HEK293T (cell line): ENCODE measurements at places on chromosomes 2 and 18.

DNA sequence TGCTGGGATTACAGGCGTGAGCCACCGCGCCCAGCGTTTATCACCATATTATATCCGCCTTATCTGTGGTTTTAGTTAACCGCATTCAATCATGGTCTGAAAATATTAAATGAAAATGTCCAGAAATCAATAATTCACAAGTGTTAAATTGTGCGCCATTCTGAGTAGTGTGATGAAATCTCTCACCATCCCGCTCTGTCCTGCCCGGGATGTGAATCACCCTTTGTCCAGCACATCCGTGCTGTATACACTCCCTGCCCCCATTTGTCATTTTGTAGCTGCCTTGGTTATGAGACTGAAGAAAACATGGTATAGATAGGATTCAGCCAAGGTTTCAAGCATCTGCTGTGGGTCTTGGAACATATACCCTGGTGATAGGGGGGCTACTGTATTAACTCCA lies 70.7 kb downstream of the TIMM21 start:
- no peak for DNase-seq

DNA sequence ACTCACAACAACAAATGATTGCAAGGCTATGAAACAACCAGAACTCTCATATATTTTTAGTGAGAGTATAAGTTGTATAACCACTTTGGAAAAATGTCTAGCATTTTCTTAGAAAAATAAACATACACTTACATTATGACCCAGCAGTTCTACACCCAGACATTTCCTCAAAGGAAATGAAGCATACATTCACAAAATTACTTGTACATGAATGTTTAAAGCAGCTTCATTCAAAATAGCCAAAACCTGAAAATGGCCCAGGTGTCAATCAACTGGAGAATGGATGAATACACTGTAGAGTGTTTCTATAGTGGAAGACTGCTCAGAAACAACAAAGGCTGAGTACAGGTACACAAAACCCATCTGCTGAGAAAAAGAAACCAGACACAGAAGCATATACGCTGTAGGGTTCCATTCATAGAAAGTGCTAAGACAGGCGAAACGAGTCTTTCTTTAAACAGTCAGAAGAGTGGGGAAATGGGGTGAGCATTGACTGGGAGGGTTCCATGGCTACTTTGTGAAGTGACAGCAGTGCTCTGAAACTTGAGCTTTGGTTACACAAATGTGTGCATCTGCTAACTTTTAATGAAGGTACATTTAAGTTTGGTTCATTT lies 799.0 kb downstream of the DCDC2C start:
- no peak for DNase-seq

GRCh38 chr2:152571048-152571766 lies 146.1 kb downstream of the PRPF40A start:
- no peak for DNase-seq

DNA sequence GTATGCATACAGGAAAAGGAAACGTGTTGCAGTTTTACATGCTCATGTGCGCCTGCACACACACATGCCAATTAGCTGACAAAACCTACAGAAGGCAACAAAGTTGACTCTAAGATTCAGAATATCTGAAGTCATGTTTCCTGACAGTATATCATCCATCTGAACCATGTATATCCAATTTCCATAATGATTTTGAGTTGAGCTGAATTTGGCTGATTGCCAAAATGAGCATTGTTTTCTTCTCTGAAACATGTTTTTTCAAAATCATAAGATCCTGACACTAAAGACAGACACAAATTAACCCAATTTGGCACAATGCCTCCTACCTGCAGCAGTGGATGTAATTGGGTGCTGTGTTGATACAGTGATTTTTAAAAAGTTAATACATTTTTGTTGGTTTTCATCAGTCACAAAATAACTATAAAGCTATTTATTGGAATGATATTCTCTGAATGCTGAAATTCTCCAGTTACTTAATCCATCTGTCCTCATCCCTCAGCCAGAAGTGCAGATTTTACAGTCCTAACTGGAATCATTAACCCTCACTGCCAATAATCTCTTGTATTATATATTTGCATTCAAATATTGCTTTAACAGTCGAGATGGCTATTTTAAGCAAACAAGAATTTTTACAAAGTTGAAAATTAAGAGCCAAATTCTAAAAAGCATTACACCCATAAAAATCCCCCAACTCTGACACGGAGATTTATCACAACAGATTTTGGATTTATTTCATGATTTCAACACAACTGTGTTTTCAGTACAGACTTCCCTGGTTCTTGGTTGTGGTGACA lies 161.7 kb upstream of the LMAN1 start:
- no peak for DNase-seq

DNA sequence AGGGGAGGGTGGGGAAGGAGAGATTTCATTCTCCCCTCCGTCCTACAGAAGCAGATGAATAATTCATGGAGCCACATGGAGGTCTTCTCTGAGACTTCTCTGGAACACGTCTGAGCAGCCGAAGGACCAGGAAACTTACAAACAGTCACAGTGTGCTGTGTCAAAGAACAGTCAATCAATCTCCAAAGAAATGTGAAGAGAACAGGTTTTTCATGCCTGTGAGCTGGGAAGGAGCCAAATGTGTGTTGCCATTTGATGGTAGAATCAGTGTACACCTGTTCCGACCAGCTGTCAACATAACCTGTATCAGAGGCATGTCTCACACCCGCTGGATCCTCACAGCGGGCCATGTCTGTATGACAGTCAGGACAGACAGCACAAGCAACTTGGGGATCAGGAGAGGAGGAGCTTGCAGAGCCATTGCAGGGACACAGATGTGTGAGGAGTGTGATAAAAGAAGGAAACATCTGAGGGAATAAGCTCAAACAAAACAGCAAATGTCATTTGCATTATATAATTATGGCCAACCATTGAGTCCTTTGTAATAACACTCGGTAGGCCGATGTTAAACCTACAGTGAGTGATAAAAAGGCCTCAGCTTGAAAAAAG lies 298.5 kb downstream of the EN1 start:
- no peak for DNase-seq

GRCh38 chr18:79905389-79905911 lies 46.0 kb downstream of the SLC66A2 start:
- DNase-seq = no peak

- peak; percentile 55 for DNase-seq
Measured at GRCh38 chr2:202032846-202033316, 774 bp upstream of the FZD7 start.

DNA sequence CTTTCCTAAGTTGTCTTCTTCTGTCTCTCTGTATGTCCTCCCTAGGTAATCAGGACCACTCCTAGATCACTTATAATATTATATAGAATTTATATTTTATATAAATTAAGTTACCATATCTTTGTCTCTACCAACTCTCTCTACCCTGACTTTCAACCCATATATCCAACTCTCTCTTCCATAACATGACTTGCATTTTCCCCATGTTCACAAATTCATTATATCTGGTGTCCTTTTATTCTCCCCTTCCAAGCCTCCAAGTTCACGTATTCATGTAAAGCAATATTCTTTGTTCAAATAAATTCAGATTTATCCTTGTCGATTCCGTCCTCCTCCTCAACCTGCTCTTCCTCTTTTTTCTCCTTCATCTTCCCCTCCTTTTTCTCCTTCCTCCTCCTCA lies 127.5 kb downstream of the XIRP2 start:
- no peak for DNase-seq

DNA sequence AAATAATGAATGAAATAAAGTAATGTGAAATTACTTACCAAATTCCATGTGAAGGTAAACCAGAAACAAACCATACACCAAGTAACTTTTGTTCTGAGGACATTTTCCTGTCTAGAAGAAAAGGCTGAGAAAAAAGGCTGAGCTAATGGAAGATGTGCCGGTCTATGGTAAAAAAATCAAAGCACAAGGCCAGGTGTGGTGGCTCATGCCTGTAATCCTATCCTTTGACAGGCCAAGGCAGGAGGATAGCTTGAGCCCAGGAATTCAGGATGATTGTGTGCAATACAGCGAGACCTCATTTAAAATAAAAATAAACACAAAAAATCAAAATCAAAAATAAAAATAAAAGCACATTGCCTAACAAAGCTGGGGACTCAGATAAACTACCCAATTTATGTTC lies 6.7 kb downstream of the ORC4 start:
- no peak for DNase-seq

- DNase-seq = no peak
Measured at GRCh38 chr2:96202152-96202854, 6.3 kb downstream of the STARD7 start.

GRCh38 chr18:26909599-26910290 lies 44.2 kb upstream of the AQP4 start:
- DNase-seq = no peak

GRCh38 chr2:205745661-205746419 lies 63.5 kb downstream of the NRP2 start:
- DNase-seq = no peak

GRCh38 chr2:116747103-116747502 lies 1067.4 kb upstream of the DDX18 start:
- no peak for DNase-seq

DNA sequence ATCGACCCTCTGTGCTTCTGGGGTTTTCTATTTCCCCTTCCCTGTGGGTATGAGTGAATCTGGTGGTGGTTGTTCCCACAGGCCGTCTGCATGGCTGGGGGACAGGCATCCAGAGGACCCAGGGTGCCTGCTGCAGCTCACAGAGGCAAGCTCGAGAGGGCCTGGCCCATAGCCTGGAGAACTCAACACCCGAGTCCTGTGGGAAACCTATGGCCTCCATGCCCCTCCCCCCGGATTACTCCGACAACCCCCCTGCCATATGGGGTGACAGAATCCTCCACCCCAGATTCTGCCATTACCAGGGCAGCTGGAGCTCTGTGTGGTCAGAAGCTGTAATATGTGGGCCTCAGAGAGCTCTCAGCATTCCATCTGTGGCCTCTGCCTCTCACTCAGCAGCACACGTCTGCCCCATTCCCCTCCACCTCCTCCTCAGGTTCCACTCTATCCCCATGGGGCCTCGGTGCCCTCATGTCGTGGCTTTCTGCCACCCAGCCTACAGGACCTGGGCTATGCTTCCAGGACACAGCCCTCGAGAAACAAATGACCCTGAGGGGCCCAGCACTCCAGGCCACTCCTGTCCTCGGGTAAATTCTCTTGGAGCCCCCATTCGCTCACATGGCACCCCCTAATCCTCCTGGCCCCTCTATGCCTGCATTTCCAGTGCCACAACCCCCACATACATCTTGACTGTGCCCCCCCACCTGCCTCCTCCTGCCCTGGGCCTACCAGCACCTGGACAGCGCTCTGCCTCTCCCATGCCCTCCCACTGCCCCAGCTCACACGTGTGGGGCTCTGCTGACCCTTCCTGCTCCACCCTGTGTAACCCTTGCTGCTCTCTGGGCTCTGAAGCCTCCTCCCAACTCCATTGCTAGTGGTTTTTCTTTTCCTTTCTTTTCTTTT lies 3.6 kb downstream of the MZT2A start:
- no peak for DNase-seq

DNA sequence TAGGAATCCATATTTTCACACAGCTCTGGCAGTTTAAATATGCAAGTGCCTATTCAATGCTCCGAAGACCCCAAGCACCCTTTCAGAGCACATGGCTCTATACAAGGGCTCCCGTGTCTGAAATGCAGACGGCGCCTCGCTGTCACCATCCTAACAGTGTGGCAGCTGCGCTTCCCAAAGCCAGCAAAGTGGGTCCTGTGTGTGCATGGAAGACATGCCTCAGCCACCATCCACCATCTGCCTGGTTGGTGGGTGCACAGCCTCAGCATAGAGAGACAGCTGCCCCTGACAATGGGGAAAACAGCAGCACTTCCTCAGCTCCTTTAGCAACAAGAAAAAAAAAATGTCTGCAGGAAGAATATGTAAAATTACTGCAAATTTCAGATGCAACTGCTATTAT lies 218.1 kb downstream of the SP3 start:
- DNase-seq = no peak

DNA sequence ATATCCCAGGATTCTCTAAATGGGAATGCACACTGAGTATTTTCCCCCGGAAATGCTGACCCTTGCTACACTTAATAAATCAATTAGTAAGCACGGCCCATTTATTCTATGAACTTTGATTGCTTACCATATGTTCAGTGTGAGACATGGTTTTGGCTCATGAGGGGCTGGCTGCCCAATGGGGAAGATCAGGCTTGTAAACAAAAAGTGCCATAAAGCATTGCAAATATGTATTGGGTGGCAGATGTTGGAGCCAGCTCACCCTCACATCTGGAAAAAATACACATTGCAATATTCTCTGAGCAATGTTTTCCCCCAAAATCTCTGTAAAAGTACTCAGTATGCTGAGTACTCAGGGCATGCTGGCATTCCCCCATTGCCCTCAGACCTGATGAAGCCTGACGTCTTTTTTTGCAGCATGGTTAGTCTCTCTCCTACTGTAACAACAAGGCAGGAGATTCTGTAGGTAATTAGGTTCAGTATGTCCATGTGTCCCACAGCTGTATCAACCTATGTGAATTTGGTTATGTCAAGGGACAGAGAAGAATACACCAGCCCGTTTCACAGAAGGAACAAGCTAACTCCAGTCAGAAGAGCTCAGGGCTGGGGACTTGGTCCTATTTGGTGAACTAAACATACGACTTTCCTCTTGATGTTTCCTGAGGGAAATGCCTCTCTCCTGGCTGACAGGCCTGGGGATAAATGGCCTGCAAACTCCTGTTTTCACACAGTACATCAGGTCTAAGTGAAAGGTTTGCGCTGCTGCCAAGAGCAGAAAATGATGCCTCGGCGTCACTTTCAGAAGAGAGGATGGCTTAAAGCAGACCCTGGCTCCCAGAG lies 202.4 kb downstream of the INSIG2 start:
- DNase-seq = no peak

- no peak for DNase-seq
Measured at GRCh38 chr2:234571620-234572407, 74.9 kb upstream of the ARL4C start.

- DNase-seq = no peak
Measured at GRCh38 chr2:107072150-107072940, 186.4 kb upstream of the ST6GAL2 start.

DNA sequence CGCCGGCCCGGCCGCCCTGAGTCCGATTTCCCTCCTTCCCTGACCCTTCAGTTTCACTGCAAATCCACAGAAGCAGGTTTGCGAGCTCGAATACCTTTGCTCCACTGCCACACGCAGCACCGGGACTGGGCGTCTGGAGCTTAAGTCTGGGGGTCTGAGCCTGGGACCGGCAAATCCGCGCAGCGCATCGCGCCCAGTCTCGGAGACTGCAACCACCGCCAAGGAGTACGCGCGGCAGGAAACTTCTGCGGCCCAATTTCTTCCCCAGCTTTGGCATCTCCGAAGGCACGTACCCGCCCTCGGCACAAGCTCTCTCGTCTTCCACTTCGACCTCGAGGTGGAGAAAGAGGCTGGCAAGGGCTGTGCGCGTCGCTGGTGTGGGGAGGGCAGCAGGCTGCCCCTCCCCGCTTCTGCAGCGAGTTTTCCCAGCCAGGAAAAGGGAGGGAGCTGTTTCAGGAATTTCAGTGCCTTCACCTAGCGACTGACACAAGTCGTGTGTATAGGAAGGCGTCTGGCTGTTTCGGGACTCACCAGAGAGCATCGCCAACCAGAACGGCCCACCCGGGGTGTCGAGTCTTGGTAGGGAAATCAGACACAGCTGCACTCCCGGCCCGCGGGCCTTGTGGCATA lies 4.6 kb downstream of the SIX2 start:
- DNase-seq = no peak

GRCh38 chr2:144682248-144682647 lies 162.3 kb upstream of the ZEB2 start:
- no peak for DNase-seq
